NCI-H1417 (cell line): ENCODE measurements at places on chromosomes 2 and 18.

GRCh38 chr18:5524660-5525059, 19.1 kb downstream of the EPB41L3 start:
- no peak for DNase-seq

DNA sequence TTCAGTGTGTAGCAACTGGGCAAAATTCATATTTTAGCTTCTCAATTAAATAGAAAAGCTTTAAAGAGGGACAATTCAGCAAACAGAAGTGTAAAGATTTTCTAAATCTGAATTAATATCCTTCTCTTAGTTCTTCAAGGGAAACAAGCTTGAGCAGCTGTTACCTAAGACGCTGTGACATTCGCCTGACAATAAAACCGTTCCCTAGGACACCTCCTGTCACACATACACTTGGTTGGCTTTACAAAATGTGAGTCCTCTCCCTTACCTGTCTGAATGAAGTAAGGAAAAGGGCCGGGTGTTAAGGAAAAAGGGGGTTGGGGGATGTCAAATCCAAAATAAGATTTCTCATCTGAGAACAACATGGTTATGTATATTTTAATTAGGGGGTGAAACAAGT, 2.1 kb downstream of the SERTAD2 start:
- no peak for DNase-seq

DNA sequence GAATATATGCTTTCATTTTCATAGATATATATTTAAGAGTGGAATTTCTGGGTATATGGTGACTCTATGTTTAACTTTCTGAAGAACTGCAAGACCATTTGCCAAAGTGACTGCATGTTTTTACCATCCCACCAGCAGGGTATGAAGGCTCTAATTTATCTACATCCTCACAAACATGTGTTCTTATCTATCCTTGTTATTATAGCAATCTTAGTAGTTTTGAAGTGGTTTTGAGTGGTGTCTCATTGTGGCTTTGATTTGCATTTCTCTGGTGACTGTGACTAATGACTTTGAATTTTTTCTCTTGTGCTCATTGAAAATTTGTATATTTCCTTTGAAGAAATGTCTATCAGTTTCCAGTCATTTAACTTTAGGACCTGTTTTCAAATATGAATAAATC, 310.2 kb upstream of the NRP2 start:
- DNase-seq: no peak

- no peak for DNase-seq
Observed at GRCh38 chr2:37797081-37797480, 125.6 kb upstream of the CDC42EP3 start.

DNA sequence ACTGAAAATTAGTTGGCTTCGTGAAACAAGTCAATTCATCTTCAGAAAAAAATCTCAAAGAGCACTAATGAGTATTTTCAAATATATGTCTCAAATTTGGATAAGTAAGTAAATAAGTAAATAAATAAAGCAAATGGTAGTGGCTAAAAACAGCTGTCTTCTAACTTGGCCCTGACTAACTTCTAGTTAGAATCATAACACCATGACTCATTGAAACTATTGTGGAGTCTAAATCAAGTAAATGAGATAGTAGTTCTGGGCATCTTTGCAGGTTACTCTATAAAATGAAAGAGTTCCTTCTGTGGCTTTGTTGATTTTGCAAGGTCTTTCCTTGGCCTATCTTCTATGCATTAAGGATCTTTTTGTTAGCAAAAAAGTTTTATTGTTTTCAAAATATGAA, 110.7 kb downstream of the SLC8A1 start:
- no peak for DNase-seq

GRCh38 chr2:41079011-41079410, 627.1 kb upstream of the SLC8A1 start:
- DNase-seq: no peak

DNA sequence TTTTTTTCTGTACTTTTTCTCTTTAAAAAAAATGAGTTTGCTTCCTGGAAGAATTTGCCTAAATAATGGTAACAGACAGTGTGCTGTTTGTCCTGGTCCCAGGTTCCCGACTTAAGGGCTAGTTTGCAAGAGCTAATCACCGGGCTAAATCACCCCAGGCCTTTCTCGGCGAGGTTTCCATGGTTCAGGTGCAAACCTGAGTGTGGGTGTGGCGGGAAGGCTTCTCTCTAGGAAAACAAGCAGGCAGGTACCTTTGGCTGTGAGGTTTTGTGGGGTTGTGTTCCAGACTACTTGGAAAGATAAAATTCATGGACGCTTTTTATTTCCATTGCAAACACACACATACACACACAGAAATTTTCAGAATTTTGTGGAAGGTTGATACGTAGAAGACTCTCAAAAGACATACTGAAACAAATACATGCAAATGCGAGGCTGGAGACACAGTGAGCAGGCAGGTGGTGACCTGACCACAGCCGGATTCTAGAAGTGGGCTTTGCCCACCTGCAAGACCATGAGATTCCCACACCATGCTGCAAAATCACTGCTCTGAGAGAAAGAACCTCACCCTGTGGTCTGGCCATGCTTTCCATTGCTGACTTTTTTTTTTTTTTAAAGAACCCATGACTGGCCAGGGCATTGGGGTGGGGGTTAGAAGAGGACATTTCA, 815 bp downstream of the CNDP1 start:
- DNase-seq: peak; percentile 19

DNA sequence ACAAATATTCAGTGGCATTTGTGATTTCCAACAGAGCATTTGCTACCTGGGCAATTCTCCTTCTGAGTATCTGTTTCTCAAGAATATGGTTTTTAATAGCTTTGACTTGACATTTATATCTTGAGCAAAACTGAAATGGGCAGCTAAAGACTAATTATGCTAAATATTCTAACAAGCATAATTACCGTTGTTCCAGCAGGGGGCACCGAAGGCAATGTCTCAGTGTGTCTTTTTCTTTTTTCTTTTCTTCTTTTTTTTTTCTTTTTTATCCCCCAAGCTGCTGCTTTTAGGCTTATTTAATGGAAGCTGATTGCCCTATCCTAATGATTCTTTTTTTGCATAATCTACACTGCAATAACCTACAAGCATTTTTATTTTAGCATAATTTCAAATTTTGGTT, 138.9 kb upstream of the NABP1 start:
- no peak for DNase-seq

DNA sequence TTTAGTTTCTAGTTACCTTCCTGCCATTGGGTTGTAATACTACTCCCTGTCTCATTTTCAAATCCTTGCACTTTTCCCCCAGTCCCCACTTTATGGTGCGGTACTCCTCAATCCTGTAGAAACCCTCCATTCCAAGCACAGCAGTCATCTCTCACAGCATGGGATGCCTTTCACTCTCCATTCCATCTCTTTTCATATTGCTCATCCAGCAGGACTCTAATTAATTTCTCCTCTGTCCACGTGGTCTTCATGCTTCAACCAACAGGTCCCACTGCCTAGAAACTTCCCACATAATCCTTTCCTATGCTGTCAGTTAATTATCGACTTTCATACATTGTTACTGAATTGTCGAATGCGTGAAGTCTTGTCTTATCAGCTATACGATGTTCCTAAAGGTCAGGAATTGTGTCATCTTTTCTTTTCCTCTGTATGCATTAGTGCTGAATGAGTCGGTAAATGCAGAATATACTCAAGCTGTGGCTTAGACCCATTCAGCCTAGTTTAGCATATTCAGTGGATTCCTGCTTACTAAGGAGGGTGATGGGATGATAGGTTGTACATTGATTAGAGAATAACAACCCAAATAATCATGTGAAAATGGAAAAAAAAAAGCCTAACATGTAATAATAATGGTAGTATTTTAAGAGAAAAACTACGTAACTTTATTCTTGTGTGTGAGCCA, 89.7 kb downstream of the CRIM1 start:
- no peak for DNase-seq

- no peak for DNase-seq
Observed at GRCh38 chr2:104766683-104767082, 87.2 kb upstream of the POU3F3 start.

GRCh38 chr18:7760967-7761948, 194.1 kb downstream of the PTPRM start:
- DNase-seq: peak; percentile 37

- no peak for DNase-seq
Observed at GRCh38 chr18:10557085-10557677, 31.4 kb downstream of the NAPG start.

DNA sequence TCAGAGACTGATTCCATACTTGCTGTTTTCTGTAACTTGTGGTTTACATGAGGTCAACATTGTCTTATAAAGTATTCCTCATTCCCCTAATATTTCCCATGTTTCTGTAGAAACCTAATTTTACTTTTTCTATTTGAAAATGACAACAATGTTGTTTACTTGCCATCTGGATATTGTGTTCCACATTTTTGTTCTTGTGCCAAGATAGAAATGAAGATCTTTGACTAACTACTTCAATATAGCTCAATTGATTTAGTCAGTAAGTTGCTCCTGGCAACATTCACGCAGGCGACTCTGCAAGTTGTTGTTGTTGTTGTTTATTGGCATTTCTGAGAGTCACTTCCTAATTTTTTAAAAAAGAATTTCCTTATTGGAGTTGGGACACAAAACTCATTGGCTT, 69.5 kb downstream of the CAVIN2 start:
- DNase-seq: no peak

DNA sequence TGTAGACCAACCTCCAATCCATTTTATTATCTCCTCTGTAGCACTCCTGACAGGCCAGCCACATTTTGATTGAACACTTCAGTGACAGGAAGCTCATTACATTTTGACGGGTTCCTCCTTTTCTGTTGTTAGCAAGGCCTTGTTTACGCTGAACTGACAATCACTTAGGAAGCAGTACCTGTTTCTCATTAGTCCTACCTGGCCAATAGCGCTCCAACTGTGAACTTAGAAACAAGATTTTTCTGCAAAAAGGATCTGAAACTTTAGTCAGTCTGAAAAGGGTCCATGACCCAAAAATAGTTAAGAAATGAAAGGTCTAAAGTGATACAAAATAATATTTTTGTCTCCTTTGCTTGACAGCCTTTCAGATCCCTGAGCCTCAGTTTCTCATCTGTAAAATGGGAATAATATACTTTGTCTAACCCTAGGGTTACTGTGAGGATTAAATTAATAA, 119.6 kb upstream of the MSTN start:
- peak; percentile 16 for DNase-seq

- DNase-seq: peak; percentile 84
Observed at GRCh38 chr18:48613589-48614404, 75.0 kb downstream of the CTIF start.

- no peak for DNase-seq
Observed at GRCh38 chr2:168596881-168597655, 141.0 kb downstream of the CERS6 start.

DNA sequence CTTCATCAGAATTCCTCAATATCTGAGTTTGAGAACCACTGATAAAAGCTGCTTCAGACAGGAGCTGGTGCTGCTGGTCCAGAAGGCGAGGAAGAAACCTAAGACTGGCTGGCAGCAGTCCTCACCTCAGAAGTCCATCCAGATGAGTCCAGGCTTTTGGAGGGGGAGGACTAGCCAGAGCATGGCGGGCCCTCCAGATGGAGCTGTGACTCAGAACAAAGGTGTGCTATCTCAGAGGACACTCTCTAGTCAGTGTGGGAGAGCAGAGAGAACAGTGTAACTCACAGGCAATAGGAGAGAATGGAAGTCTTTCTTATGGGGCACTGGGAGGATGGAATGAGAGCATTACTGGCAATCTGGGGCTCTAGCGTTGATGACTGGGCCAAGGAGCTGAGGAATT, 191.4 kb downstream of the NYAP2 start:
- no peak for DNase-seq

- no peak for DNase-seq
Observed at GRCh38 chr2:68839260-68839833, 31.9 kb downstream of the BMP10 start.

- DNase-seq: no peak
Observed at GRCh38 chr2:34070196-34070595, 471.1 kb upstream of the FAM98A start.

DNA sequence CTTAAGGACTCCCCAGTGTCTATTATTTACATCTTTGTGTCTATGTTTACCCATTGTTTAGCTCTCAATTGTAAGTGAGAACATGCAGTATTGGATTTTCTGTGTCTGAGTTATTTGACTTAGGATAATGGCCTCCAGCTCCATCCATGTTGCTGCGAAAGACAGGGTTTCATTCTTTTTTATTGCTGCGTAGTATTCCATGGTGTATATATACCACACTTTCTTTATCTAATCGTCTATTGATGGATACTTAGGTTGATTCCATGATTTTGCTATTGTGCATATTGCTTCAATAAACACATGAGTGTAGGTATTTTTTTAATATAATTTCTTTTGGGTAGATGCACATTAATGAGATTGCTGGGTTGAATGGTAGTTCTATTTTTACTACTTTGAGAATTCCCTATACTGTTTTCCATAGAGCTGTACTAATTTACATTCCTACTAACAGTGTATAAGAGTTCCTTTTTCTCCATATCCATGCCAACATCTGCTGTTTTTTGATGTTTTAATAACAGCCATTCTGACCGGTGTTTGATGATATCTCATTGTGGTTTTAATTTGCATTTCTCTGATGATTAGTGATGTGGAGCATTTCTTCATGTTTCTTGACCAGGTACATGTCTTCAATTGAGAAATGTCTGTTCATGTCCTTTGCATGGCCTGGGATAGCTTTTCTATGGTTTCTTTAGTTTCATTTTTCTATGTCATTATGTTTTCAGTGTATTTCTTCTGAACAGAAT, 21.8 kb downstream of the MTCL1 start:
- no peak for DNase-seq

DNA sequence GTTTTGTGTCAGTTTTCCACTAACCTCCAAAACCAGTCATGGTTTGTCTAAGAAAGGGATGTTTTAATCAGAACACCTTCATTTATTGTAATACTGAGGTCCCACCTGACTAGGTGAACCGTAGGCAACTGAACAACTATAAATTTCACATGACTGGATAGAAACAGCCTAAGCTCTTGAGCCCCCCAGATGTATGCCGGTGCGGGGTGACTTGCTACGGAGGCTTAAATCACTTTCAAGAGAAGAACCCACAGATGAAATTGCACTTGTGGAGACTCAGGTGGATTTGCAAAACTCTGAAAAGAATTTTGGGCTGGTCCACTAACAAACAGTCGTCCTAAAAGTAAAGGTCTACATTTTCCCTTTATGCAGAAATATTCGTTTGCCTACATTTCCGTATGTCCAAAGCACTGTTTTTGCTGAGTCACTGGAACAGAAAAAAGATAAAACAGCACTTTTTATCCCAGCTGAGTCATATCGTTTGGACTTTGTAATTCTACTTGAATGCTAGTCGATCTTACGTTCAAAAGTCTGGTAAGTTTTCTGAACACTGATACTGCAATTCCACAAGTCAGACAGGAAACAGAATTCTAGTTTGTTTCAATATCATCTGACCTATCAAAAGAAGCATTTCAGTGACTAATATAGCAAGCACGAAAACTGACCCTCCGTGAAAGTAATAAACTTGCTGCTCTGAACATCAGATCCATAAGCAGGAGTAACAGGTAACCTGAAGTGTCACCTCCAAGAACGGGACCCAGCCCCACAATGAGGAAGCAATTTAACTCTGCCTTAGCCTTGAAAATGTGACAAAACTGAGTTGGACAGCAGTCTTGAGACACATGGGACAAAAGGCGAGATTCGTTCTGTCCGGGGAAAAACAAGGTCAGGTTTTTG, 18.1 kb downstream of the ZNF516 start:
- DNase-seq: no peak

GRCh38 chr2:96534141-96534540, 2.4 kb upstream of the ARID5A start:
- no peak for DNase-seq
